ENCODE measurements at places on chromosomes 2 and 18.

DNA sequence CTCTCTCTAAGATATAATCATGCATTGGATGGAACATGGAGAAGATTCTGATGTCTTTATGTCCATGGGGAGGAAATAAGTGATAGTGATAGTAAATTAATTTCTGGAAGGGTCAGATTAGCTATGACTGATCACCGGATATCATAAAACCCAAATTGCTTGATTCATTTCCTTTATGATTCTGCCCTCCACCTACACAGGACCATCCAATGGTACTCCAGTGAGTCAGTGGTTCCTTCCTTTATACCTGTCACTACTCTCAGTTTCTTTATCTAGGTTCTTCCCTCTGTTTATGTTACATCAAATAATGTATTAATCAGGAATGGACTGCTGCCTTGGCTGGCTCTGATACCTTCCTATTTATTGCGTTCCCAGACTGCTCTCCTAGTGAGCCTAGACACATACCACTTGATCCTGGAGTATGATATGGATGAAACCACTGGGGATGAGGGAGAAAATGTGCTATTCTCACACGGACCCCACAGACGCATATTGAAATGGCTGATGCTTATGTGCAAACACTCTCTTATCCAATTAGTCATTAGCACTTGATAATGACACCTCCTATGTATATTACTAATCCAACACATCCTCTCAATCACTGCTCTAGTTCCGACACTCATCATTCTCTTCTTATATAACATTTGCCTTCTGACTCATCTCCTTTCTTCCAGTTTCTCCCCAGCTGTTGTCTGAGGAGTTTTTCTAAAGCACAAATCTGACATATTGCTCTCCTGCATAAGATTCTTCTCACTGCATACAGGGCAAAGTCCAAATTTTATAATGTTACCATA, 315.6 kb downstream of the INSIG2 start:
- no peak for DNase-seq

- DNase-seq: no peak
These were observed 101.5 kb upstream of the LPIN2 start for GRCh38 chr18:3114451-3114850.

DNA sequence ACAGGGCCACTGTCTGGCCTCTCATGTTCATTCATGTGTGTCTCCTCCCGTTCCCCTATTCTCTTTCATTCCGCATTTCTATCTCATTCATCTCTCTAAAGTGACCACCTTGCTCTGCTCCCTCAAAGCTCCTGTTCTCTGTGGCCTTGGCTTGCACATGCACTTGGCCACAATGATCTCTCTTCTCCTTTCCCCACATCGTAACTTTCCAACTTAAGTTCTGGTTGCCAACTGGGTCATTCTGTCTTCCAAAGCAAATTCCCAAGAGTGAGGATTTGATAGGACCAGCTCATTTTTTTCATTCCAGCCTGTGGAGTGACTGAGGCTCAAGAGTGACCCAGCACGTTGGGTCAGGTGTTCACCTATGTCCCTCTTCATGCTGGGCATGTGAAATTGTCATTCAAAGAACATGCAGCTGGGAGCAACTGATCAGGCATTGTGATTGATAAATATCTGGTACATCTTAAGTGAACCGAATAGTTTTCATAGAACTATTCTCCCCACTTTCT, 14.3 kb upstream of the ITGA6 start:
- DNase-seq: no peak

- DNase-seq: no peak
These were observed 276.4 kb downstream of the CDCA7 start for GRCh38 chr2:173631127-173631460.

DNA sequence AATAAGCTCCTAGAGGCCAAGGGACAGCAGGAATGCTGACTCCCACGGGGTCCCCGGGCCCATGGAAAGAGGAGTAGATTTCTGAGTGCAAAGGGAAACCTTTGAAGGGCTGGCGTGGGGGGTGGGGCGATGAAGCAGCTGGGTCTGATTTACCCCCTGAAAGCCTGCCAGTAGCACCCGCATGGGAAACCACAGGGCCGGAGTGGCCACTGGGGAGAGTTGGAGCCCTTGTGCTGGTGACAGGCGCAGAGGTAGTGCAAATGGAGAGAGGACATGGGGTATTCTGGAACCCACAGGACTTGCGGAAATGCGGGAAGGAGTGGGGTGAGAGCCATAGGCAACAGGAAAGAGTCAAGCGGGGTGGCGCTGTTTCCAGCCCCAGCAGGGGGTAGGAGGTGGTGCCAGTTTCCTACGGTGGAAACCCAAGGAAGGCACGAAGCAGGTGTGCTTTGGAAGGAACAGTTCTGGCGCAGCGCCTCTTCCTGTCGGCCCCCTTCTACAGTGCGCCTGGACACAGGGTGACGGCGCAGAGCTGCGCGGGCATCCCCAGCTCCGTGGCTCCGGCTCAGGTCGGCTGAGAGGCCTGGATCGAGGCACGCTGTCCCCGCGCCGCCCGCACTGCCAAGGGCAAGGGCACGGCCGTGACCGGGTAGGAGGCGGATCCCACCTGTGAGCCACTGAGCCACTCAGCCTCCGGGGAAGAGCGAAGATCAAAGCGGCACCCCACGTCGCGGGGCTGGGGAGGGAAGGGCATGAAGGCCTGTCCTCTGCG, 149.0 kb upstream of the GLI2 start:
- DNase-seq: no peak

- DNase-seq: no peak
These were observed 452.6 kb downstream of the SETBP1 start for GRCh38 chr18:45133276-45133675.

GRCh38 chr2:174395969-174396630, 570 bp downstream of the SCRN3 start:
- peak; percentile 6 for DNase-seq

- no peak for DNase-seq
These were observed 10.5 kb downstream of the DRC1 start for GRCh38 chr2:26412091-26412673.

GRCh38 chr2:191247381-191248057, 2.3 kb downstream of the MYO1B start:
- no peak for DNase-seq

DNA sequence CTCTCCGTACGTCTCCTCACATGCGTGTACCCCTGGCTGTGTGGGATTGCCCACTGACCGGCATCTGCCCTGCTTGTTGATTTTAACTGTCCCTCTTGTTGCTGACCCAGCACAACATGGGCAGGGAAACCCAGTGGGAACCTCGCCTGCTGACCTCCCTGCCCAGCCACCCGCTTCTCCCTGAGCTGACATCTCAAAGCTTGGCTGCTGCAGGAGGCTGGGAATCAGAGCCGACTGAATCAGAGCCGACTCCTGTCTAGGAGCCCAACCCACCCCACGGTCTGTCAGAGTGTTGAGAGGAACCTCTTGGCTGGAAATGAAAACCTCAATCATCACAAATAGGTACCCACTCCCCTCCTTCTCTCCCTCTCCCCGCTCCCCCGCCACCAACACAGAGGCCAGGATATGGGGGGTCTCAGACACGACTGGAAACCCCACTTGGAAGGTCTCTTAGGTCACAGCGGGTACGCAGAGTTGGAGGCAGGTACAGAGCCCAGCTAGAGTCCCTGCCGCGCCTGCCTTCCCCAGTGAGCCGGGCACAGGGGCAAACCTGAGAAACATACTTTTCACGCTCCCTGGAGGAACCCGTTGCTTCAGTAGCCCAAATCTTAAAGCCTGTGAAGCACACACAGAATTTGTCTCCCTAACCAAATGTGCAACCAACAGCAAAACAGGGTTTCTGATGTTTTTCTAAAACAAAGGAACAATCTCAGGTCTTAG, 784 bp downstream of the EDAR start:
- DNase-seq: no peak

- DNase-seq: no peak
These were observed 93.6 kb upstream of the NFATC1 start for GRCh38 chr18:79302120-79302519.

DNA sequence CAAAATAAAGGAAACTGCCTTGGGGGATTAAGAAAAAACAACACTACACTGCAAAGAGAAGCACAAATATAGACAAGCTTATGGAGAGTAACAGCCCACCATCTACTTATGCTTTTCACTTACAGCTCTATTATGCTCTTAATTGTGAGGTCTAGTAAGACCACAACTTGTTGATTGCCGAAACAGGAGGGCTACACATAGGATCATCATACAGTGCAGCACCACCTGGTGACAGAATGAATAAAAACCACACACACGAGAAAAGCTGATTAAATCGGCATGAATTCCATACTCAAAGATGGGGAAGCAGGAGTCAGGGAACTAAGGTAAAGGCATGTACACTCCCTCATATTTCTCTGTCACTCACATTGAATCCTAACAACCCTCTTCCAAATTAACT, 259.2 kb downstream of the IKZF2 start:
- no peak for DNase-seq

DNA sequence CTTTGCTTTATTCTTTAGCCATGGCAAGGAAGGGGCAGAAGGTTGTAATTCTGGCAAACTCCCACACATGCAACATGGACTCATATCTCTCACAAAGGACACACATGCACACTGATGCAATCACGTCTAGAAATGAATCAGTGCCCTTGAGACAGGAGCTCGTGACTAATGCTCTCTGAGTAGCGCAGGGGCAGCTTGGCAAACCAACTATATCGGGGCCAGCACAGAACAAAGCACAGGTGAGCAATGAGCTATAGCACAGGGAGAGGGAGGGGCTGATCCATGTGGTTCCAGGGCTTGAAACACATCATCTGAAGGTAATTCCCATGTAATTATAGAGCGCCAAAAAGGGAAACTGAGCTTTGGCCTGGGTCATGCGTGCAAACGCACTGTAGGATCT, 165.2 kb upstream of the KLF7 start:
- no peak for DNase-seq

DNA sequence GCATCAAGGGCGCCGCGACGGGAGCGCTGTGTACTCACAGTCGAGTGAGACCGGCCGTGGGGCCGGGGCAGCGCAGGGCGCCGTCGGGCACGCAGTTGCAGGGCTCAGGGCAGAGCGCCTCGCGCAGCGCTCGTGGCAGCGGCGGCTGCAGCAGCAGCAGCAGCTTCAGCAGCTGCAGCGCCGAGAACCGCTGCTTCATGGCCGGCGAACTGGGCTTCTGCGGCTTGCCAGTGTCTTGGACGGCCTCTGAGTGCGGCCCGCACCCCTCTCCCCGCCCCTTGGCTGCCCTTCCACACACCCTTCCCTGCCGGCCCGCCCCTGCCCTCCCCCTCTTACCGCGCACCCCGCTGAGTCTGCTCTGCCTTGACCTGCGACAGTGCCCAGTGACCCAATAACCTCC, at the start of gene LHCGR:
Gene LHCGR (minus strand): TSS at position 252 of the 400 bp plus-strand sequence. CDS start 53 bp downstream, at position 199.
- DNase-seq: no peak

DNA sequence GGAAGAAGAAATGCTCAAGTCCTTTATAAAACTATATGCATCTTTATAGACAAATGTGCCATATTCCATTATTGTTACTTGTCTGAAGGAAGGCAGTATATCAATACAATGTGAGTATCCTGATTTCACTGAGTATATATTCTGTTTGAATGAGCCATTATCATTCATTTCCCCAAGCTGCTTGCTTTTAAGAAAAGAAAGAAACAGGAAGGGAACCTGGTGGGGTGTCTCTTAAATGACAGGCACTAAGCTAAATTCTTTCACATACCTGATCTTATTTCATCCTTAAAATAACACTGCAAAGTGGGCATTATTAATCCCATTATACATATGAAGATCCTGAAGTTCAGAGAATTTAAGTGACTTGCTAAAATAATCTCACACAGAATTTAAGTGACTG, 307.9 kb downstream of the SLC8A1 start:
- DNase-seq: no peak

DNA sequence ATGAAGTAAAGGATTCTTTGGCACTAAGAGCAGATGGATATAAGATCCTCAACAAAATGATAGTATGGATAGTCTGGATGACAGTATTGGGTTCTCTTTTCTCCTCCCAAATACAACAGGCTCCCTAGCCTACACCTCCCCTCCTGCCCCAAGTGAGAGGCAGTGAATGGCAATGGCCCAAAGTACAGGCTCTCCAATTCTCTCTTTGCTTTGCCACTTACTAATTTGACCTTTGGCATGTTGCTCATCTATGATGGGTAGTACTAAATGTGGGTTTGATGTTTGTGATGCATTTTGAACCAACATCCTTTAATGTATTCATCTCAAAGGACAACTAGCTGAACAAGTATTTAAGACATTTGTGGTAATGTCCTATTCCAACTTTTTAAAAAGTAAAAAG, 65.9 kb downstream of the EIF5B start:
- DNase-seq: no peak

- no peak for DNase-seq
These were observed 24.0 kb downstream of the PRKAG3 start for GRCh38 chr2:218807626-218808025.
